ENCODE measurements at places on chromosomes 12 and 14. TPM values are rescaled to one million over a fixed set of nuclear protein-coding genes. Genes with fewer than 3 reads are reported as not detected.
A peak's percentile ranks its signal among the peaks of the same experiment; 100 is the strongest.

Gene SPSB2
- total RNA-seq = 11.7 TPM

Gene VDR
- total RNA-seq = 92.4 TPM

Gene SYT1
- total RNA-seq = not detected

Gene SOX5
- not detected for total RNA-seq

GRCh38 chr14:70821584-70822529, 12.5 kb upstream of the MAP3K9 start:
- DNase-seq = peak; percentile 81

- no peak for DNase-seq
These were observed 184.0 kb downstream of the CAND1 start for GRCh38 chr12:67453191-67453590.

DNA sequence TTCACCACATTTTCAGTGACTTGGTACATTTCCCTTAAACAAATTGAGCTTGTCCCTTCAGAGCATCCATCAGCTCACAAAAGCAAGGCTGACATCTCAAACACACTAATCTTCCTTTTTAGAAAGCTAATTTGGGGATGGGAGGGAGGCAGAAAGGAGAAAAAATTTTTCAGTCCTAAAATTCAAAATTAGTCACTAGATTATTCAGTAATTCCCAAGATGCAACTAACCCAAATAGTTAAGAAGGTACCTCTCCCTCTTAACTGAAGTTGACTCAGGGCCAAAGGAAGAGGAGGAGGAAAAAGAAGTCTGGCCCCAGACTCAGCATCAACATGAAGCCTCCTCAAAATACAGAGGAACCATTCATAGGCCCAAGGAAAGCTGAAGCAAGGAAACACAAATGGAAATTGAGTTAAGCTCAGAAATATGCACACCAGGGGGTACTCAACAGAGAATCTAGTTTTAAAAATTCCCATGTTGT, 21.7 kb downstream of the CBX5 start:
- DNase-seq = no peak

DNA sequence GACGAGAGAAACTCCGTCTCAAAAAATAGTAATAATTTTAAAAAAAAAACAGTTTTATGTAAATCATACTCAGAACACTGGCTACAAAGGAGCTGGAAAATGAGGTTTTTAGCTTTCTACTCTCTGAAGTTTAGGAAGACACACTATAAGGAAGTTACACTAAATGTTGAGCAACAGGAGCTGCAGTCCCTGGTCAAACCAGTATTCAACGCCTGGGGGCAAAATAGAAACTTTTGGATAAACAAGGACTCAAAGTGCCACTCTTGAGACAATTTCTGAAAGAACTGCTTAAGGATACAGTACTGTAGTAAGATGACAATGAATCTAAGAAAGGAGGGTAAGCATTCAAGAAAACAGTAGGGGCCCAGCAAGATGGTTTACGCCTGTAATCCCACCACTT, 29.3 kb downstream of the ACTR6 start:
- DNase-seq = no peak

- DNase-seq = no peak
These were observed 13.2 kb upstream of the SLC6A13 start for GRCh38 chr12:275812-276211.

GRCh38 chr14:22735096-22735495, 31.4 kb upstream of the OXA1L start:
- DNase-seq = no peak

DNA sequence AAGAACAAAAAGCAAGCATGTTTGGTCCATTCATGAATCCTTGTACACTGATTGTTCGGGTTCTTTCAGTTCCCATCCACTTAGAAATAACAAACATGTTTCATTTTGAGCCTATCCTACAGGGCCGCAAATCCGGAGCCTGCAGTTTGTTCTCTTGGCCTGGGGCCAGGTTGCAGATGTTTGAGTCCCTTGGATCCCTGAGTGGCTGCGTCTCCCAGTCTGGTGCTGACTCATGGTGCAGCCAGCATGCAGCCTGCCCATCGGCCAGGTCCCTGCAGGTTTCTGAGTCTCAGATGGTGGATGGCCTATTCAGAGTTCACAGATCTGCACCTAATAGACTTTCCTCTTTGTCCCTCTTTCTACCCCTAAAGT, 1.9 kb upstream of the DYNC1H1 start:
- DNase-seq = no peak

DNA sequence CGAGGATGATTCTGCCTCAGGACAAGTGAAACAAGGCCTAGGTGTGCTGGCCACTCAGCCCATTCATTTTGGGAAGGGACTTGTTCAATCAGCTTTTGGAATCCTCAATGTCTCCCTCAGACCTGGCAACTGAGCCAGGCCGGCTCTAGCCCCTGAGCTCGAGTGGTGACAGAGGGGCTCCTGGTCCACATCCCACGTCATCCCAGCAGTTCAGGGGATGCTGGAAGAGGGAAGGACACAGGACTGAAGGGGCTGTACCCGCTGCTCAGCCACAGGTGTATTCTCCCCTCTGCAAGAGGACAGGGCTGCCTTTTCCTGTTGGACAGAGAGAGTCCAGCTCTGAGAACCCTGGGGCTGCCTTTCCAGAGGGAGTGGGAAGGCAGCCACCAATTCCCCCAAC, 244.6 kb upstream of the SFSWAP start:
- DNase-seq = no peak

Measured in activated naive CD4-positive, alpha-beta T cell treated with anti-CD3 and anti-CD28 coated beads, Interleukin-2, amount 50 U/mL, for 72 hours (primary cell).